ENCODE measurements at places on chromosomes 11 and 22. TPM values are rescaled to one million over a fixed set of nuclear protein-coding genes. Genes with fewer than 3 reads are reported as not detected.

- no peak for DNase-seq
These were observed 286.6 kb downstream of the BRD1 start for GRCh38 chr22:49540913-49541692.

DNA sequence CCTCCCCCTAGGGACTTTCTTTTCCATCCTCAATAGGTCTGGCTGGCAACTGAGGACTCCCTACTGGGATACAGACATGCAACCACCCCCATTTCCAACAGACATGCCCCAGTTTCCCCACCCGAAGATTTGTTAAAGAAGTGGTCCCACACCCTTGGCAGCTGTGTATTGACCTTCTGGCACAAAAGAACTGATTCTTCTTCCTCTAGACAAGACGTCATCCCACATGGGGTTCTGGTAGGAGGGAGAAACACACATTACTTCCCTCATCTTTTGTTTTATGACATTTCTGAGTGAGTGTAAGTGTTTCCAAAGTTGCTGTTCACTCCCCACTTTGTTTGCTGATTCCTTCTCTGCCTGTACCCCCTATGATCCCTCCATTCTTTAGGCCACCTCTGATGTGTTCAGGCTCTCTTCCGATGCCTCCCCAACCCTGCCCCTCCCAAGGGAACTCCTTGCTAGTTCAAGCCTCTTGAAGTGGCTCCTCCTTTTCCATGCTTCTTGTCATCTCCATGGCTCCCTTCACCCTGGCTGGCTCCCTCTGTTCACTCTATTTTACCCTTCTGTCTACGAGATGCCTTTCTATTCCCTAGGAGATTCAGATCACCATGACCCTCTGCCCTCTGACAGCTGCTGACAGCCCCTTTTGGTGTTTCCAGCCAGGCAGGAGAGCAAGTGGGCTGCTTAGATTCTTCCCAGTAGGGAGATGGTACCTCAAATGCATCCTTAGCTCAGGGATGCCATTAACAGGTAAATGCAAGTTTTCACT, 4.3 kb downstream of the KIRREL3 start:
- no peak for DNase-seq

GRCh38 chr11:126318574-126319373, 14.9 kb downstream of the DCPS start:
- DNase-seq, result peak; percentile 96

- DNase-seq, result peak; percentile 83
These were observed 79.9 kb downstream of the AMBRA1 start for GRCh38 chr11:46513934-46514342.

DNA sequence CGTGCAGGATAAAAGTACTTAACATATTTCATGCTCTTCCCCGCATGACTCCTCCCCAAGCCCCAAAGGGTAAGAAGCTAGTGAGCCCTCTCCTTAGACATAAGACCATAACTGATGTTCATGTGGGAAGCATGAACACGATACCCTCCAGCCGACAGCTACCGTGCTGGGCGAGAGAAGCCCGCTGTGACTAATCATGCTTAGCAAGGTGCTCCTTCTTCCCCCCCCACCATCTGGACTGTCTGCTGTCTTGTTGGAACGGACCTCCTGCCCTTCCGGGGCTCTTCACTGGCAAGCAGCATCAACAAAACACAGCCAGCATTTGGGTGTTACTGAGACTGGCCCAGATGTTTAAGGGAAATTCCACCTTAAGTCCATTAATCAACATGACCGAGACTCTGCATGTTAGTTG, 200.6 kb downstream of the DBX1 start:
- DNase-seq, result peak; percentile 27

DNA sequence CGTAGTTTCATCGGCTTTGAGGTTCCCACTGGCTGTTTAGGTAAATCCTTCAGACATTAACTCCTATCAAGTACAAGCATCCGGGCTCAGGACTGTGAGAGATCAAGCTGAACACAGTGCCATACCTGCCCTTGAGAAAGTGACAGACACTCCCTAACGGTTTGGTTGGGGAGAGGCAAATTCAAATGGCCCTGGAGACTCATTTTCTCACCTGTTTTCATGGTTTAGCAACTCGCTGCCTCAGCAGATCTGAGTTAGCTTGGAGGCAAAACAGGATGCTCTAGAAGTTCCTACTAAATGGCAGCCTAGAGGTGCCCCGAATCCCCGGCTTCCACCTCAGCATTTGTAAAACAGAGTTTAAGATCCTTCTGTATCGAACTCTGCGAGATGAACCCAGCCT, 3.6 kb upstream of the FBXO3 start:
- no peak for DNase-seq

GRCh38 chr11:123640677-123641494, 13.5 kb downstream of the SCN3B start:
- peak; percentile 24 for DNase-seq

DNA sequence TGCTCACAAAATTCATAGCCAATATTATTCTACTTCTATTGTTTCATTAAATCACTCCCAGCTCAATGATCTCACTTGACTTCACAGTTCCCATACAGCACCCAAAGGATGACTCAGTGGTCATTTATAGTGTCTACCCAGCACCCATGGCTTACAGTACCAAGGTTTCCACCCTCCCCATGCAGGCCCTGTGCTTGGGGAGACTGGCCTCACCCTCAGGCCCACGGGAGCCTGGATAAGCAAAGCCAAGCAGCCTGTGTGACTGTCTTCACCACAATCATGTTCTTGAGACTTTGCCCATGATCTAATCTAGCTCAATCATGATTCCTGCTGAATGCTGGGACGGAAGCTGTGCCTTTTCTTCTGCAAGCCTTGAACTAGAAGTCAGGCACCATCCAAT, 97.6 kb downstream of the SLC36A4 start:
- DNase-seq, result peak; percentile 52

DNA sequence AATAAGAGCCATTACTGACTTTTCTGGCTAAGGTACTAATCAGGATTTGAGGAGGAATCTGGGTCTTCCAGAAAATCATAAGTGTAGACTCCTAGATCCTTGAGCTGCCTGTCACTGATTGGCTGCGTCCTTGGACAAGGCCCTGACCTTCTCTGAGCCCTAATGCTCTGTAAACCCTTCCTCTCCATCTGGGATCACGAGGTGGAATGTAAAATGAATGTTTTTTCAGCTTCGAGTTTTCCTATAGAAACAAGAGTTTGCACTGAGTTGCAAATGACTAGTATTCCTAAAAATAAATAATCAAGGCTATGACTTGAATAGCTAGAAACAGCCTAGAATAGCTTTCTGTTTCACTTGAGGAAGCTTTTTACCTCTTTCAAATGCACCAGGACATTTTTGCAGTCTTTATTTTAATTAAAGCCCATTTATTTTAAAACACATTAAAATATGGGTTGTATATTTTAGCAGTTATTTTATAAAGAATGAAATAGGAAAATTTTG, 1.1 kb upstream of the DIXDC1 start:
- no peak for DNase-seq

GRCh38 chr11:15665368-15665871, 550.7 kb downstream of the INSC start:
- DNase-seq, result peak; percentile 55

- no peak for DNase-seq
These were observed 45.2 kb upstream of the EED start for GRCh38 chr11:86199354-86199753.

GRCh38 chr11:121578251-121578976, 125.6 kb upstream of the SORL1-AS1 start:
- DNase-seq, result no peak

LARGE1 gene
- 7.5 TPM for total RNA-seq

PLAAT4 gene
- 0.67 TPM for total RNA-seq

PLEKHB1 gene
- total RNA-seq, result 4.0 TPM

IFITM1 gene
- 2.5 TPM for total RNA-seq

NLRP6 gene
- total RNA-seq, result not detected

P2RY6 gene
- total RNA-seq, result 0.28 TPM

CADM1 gene
- total RNA-seq, result 16.9 TPM

HEPN1 gene
- not detected for total RNA-seq

IL10RA gene
- total RNA-seq, result not detected

OR4C3 gene
- total RNA-seq, result not detected

RPS6KB2 gene
- 62.3 TPM for total RNA-seq

DBX1 gene
- total RNA-seq, result not detected

GAL3ST3 gene
- total RNA-seq, result under 0.01 TPM

CCDC116 gene
- 0.17 TPM for total RNA-seq

CLMP gene
- total RNA-seq, result 175 TPM

TMPRSS6 gene
- total RNA-seq, result not detected

PLET1 gene
- total RNA-seq, result not detected

ANO5 gene
- under 0.01 TPM for total RNA-seq

All from mammary epithelial cell (primary cell).